ENCODE measurements at places on chromosomes 3 and 15.

DNA sequence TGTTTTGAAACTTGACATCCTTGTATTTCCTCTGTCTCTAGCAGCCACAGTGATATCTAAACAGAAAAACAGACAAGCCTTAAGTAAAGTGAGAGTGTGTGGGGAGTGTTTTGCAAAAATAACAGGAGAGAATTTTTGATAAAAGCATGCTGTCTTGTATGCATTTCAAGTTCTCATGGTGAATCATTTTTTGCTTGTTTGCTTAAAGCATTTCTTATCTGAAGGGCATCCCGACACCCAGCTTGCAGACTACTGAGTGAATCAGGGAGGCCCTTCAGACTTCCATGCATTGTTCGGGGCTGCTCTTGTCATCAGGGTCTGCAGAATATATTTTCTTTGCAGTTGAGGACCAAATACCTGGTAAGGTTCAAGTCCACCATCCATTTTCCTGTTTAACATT lies 8.5 kb downstream of the CGNL1 start:
- DNase-seq: no peak

GRCh38 chr15:63344731-63345390 lies 36.8 kb downstream of the CA12 start:
- no peak for DNase-seq

GRCh38 chr3:14491396-14492190 lies 48.5 kb downstream of the GRIP2 start:
- no peak for DNase-seq

DNA sequence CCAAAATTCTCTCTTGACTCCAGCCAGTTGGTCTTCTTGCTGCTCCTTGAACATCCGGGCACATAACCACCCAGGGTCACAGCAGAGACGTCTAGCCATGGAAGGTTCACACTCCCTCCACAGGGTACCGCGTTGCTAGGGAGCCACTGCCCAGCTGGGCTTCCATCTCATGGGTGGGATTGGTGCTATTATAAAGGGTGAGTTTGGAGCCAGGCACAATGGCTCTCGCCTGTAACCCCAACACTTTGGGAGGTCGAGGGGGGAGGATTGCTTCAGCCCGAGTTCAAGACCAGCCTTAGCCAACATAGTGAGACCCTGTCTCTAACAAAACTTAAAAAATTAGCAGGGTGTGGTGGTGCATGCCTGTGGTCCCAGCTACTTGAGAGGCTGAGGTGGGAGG lies 17.5 kb upstream of the SKOR1 start:
- DNase-seq: no peak

- peak; percentile 83 for DNase-seq
These were observed 67.2 kb downstream of the EFHB start for GRCh38 chr3:19866751-19867347.

- no peak for DNase-seq
These were observed 4.9 kb downstream of the NMNAT3 start for GRCh38 chr3:139672884-139673283.

DNA sequence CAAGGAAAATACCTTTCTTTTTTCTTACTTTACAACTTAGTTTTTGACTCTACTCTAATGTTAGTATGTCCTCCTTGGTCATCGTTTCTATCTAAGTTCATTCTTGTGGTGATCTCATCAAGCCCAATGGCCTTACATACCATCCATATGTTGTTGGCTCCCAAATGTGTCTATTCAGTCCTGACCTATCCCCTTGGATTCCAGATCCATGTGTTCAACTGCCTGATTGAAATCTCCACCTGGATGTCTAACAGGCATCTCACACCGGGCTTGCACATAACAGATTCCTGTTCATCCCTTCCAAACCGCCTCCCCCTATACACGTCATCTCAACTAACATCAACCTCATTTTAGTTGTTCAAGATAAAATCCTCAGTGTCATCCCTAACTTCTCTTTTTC lies 382.6 kb downstream of the SOX2 start:
- no peak for DNase-seq

DNA sequence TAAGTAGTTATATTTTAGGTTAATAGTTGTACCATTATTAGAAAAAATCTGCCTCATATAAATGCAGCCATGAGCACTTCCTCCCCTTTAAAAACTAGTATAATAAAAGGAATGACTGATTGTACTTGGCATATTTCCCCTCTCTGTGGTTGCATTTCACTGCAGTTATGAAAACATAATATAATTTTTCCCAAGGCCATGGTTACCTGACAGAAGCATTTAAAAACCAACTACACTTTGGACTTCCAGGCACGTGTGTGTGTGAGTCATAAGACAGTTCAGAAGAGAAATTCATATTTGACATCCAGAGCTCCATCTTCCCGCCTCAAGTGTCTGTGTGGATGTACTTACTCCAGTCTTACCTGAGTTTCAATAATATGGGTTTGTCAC lies 828.2 kb upstream of the CFAP20DC start:
- no peak for DNase-seq

DNA sequence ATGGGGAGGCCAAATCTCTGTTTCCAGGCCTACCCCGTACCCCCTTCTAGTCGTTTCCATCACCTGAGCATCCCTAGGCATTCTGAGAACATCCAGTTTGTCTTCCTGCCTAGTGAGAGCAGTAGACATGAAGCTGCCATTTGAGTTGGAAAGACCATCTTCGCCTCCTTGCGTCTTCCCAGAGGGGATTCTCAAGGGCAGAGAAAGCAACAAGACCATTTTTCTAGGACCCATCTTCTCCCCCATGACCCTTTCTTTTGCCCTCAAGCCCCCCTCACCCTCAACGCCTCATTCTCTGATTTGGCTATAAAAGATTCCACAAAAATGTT lies 148.7 kb upstream of the BHLHE40 start:
- no peak for DNase-seq

DNA sequence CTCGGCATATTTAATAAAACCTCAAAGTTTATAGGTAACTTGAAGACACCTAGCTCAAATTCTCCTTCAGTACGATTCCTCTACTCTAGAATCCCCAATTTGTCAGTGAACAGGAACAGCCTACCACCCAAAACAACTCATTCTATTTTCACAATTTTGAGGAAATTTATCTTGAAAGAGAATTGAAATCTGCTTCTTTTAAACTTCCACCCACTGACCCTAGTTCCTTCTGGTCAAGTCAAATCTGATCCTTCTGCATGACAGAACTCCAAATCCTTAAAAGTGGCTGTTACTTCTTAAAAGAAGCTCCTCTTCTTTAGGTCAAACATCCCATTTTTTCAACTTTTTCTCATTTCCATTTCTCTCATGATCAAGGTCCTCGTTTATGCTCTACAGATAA lies 4.4 kb downstream of the GABPB1 start:
- DNase-seq: no peak

DNA sequence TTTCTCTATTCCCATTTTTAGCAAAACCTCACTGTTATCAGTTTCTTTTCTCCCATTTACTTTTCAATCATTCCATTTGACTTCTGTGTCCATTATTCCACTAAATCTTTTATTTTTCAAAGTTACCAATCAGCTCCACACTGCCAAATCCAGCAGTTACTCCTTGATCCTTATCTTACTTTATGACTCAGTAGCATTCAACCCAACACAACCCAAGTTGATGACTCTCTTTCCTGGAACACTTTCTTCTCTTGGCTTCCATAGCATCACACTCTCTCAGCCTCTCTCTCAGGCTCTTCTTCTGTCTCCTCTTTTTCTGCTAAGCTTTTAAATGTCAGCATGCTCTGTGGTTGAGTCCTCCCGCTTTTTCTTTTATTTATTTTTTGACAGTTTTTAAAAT lies 36.3 kb downstream of the RASGRP1 start:
- DNase-seq: no peak

GRCh38 chr3:71168880-71169411 lies 414.6 kb downstream of the FOXP1 start:
- peak; percentile 45 for DNase-seq

DNA sequence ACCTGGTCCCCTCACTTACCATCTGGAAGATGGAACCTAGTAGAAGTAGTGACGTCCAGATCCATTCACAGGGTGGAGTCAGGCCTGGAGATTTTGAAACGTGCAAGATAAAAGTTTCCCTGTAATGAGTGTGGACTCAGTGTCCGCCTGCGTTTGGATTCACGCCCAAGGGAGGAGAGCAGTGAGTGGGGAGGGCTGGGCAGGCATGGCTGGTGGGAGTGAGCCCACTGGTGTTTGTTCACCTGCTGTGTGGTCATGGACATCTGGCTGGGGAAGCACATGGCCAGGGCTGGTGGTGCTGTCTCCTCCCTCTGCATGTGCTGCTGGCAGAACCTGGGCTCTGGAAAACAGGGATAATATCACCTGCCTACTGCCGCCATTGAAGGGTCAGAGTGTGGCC lies 37.0 kb downstream of the RLBP1 start:
- no peak for DNase-seq

GRCh38 chr3:71305231-71306206 lies 278.0 kb downstream of the FOXP1 start:
- DNase-seq: peak; percentile 91

- no peak for DNase-seq
These were observed 152.6 kb downstream of the LPP start for GRCh38 chr3:188306435-188307005.

DNA sequence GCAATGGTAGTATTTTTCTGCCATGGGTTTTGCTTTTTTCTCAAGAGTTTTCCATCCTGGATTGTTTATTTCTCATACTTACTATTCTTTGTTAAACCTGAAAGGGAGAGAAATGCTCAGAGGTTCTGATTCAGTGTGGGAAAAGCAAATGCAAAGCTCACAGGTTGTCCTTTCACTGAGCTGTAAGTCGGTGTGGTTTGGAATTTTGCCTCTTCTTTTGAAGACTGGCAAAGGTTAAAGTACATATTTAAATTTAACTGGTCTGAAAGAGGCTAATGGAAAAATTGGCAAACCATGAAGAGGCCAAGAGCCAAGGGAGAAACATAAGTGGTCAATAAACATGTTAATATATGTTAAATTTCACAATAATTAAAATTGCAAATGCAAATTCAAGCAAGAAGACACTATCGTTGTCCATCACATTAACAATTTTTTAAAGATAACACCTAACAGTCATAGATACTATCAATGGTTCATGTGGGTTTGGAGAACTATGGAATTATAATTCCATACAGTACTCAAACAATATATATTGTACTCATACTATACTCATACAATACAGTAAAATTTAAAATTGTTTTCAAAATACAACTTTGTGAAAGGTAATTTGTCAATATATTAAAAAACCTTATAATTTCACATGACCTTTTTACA lies 246.8 kb upstream of the STT3B start:
- DNase-seq: no peak

GRCh38 chr3:80492162-80492561 lies 724.4 kb upstream of the ROBO1 start:
- no peak for DNase-seq

- DNase-seq: no peak
These were observed 445.1 kb downstream of the FOXP1 start for GRCh38 chr3:71138410-71138809.

DNA sequence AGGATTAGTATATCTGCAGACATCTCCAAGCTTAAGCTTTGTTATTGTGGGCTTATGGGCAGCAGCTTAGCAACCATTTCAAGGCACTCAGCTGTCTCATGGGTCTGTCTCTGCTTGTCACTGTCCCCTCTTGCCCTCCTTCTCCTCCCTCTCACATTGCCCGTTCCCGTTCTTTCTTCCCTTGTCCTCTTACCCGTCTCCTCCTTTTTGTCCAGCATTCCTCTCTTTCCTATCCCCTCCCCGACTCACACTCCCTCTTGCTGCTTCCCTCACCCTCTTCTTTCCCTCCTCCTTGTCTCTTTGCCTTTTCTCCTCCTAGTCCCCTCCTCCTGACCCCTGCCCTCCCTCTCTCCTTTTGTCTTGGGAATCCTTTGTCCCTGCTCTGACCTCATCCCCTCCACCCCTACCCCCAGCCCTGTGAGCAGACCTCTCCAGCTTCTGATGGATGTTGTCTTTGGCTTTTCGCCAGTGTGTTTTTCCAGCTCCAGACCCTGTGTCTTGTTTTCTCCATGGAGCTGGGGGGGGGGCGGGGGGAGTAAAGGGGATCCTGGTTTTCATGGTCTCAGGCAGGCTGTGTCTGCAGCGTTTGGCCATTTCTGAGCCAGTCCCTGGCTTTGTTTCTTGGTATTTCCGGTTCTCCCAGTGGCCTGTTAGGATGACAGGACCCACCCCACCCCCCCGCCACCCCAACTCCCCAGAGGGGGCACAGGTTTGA lies 47.9 kb upstream of the TRAK1 start:
- DNase-seq: no peak

DNA sequence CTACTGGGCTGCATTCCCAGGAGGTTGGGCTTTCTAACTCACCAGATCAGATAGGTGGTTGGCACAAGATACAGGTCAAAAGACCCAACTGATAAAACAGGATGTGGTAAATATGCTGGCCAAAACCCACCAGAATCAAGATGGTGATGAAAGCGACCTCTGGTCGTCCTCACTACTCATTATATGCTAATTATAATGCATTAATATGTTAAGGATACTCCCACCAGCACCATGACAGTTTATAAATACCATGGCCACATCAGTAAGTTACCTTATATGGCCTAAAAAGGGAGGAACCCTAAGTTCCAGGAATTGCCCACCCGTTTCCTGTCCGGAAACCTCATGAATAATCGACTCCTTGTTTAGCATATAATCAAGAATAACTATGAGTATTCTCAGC lies 31.6 kb downstream of the CFAP44 start:
- no peak for DNase-seq

DNA sequence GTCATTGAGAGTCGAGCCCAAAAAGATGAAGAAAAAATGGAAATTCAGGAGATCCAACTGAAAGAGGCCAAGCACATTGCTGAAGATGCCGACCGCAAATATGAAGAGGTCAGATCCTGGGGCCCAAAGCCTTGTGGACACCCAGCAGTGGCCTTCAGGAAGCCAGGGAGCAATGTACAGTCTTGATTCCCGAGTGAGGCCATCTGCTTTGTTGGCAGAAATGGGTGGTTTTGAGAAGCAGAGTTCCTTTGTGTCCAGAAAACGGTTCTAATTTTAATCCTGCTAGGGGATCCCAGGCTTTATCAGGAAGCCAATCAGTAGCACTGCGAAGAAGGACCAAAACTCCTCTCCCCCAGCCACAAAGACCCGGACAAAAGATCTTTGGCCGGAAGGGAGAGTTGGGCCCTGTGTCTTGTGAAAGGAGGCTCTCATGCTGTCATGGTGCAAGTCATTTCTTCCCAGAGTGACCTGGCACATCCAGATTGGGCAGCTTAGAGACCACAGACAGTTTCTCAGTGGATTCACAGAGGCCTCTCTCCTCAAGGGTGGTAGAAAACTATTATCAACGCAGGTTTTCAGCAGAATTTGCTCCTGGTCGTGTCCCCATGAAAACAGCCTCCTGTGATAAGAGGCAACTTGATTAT lies 17.1 kb downstream of the TPM1 start:
- no peak for DNase-seq

- no peak for DNase-seq
These were observed 16.3 kb upstream of the TRPM7 start for GRCh38 chr15:50702762-50703334.

- no peak for DNase-seq
These were observed 641.5 kb downstream of the PLOD2 start for GRCh38 chr3:145519398-145520047.

GRCh38 chr15:52008359-52008697 lies 10.7 kb upstream of the MAPK6 start:
- DNase-seq: no peak

Data from pons (tissue), 1 donor.